Lung (tissue), 17 donors: ENCODE measurements at places on chromosomes 4 and X. TPM values are rescaled to one million over a fixed set of nuclear protein-coding genes. Genes with fewer than 3 reads are reported as not detected.
A peak's percentile ranks its signal among the peaks of the same experiment; 100 is the strongest.

SORBS2 gene
- 70.4 TPM for total RNA-seq

WNK3 gene
- total RNA-seq: 1.4 TPM

EFNB1 gene
- total RNA-seq: 41.2 TPM

PPP4R3C gene
- not detected for total RNA-seq

KCND1 gene
- 1.7 TPM for total RNA-seq

IDUA gene
- total RNA-seq: 7.5 TPM

CCNA2 gene
- 1.4 TPM for total RNA-seq

DNA sequence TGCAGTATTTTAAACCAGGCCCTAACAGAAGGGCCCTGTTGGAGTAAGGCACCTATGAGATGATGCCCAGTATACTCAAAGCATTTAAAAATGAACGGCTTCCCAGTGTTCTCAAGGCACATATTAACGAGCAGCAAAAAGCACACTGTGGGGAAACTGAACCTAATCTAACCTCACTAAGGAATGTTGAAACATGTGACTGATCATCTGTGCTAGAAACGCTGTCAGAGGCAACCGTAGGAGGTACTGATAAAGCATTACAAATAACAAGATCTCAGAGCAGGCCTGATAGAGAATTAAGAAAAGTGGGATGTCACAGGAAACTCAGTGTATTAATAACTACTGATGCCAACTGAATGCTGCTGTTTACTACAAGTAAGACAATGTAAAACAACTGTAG is 24.0 kb downstream of the ASB9 start:
- no peak for DNase-seq

- peak; percentile 59 for DNase-seq
Observed at GRCh38 chr4:114136069-114136468, 156.6 kb upstream of the ARSJ start.

- DNase-seq: peak; percentile 16
Observed at GRCh38 chr4:105504744-105505143, 30.9 kb upstream of the PPA2 start.

- DNase-seq: peak; percentile 38
Observed at GRCh38 chr4:79626101-79626500, 218.1 kb upstream of the GK2 start.

DNA sequence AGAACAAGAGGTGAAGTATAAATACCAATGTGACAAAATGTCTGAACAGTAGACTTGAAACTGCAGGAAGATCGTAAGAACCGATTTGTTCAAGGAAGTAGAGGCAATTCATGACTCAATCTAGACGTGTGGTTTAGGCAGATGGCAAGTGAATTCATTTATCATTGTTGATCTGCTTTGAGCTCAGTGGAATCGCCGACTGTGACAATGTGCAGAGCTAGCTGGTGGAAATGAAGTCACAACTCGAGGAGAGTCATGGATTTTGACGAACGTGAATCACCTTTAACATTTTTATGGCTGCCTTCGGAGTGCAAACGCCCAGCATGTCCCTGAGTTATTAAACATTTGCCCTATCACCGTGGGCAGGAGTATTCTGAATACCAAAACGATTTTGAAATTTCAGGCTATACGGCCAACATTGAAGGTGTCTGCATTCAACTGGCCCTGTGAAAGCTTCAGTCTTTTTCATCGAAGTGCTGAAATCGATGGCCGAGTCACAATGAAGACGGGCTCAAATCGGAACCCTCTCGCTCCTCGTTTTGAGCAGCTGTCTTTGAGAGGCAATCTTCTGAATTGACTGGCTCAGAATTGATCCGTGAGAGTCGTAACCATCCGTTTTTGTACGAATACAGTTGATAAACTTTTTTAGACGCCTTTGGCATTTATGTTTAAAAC is 689 bp upstream of the OGT start:
- DNase-seq: no peak

- DNase-seq: no peak
Observed at GRCh38 chrX:13096728-13097127, 52.3 kb upstream of the FAM9C start.

DNA sequence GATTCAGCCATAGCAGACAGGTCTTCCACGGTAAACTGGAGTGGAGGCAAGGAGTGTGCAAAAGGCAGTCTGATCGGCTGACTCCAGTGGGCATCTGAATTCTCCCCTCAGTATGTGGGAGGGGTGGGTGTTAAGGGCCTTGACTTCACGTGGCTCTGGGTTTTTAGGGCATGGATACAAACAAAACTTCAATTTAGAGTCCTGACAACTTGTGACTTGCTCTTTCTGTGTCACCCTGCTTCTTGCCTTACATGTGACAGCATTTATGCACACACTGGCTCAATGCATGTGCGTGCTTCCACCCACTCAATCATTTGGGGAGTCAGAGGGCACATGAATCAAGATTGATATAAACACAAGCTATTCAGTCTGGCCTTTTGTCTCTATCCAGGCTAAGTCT is 17.5 kb downstream of the PLP1 start:
- no peak for DNase-seq

DNA sequence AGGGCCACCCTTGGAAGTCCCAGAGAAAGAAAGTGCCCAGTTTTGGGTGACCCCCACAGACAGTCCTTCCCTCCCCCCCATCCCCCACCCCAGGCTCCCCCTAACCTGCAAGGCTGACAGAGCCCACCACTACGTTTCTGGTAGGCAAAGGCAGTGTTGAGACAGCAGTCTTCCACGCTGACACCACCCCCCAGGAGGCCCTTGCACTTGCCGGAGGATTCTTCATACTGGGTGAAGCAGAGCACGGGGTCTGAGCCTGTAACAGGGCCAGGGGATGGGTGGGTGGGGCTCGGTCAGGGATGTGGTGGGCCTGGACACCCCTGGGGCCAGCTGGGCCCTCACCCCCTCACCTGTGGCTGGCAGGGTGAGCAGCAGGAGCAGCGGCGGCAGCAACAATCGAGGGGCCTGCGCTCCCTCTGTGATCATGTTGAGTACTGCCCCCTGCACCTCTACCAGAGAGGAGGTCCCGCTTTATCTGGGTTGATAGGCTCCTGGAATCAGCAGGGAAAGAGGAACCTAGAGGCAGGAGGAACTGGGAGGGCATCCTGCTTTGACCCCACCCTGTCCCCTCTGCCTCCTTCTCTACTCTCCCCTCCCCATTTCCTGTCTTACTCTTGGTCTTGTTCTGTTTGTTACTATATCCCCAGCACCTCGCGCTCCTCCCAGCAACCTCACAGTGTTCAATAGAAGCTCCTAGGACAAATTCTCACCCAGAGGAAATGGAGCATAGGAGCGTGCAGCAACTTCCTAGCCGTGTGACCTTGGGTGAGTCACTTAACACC is at the start of gene CFP:
Gene CFP, minus strand, starts transcription at position 512 of the 782 bp plus-strand sequence. Its CDS starts 86 bp downstream, at position 426.
- no peak for DNase-seq

- DNase-seq: no peak
Observed at GRCh38 chrX:108309144-108309543, 129.1 kb downstream of the COL4A6 start.

DNA sequence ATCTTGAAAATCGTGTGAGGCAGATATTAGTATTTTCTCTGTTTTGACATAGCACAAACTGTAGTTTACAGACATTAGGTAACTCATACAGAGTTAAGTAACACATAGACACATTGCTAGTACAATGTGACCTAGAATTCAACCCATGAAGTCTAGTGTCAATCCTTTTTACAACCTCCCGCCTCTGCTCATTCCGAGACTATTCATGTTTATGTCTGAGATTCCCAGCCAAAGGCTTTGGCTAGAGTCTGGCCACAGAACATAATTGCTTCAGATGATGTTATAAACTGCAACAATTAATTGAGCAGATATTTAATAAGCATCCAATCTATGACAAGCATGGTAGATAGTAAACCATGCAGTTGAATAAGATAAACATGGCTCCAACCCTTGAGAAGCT is 841.0 kb downstream of the STIM2 start:
- DNase-seq: peak; percentile 52

- DNase-seq: no peak
Observed at GRCh38 chr4:130812117-130812765, 1716.3 kb downstream of the C4orf33 start.

DNA sequence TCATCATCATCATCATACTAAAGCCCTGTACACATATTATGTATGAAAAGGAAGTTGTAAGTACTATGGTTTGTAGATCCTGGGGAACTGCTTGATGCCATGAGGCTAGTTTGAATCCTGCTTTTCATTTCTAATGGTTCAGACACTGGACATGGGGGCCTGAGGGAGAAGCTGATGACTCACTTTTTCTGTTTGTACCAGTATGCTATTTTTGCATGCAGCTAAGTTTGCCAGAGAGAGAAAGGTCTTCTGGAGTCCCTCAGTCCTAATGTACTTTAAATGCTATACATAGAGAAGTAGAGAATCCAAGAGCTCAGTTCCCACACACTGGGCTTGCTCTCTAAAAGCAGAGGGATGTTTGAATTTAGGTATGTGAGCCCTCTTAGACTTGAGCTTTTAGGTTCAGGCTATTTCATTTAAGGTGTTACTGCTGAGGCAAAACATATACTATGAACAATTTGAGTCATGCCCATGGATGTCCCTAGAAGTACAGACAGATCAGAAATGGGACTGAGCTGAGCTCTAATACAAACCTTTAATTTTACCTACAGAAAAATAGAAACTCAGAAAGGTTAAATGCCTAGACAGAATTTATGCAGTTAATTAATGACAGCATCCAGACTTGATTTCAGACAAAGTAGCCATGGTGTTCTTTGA is 17.6 kb upstream of the HS3ST1 start:
- DNase-seq: no peak

DNA sequence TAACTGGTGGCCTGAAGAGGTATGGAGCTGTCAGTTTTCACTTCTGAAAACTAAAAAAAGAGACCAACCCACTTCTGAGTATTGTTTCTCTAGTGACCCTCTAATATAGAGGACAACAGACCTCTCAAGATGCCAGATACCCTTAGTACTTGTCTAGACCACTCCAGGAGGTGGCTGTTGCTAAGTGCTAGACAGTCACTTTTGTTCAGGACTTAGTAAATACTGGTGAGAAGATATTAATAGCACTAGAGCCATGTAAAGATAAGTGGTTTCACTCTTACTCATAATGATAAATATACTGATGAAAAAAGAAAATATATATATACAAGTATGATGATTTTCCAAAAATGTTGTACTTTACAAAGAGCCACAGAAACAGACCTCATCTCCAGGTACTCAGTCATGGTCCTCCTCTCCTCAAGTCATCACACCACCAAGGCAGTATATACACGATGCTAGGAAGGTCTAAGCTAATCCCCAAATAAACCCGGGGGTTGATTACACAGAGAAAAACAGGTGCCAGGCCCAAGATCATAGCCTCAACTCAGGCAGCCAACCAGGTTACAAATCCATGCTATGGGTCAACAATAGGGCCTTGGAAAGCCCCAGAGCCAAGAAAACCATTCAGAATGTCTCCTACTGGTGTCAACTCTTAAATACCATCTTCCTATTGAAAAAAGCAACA is 66.9 kb downstream of the ARHGEF9 start:
- no peak for DNase-seq

DNA sequence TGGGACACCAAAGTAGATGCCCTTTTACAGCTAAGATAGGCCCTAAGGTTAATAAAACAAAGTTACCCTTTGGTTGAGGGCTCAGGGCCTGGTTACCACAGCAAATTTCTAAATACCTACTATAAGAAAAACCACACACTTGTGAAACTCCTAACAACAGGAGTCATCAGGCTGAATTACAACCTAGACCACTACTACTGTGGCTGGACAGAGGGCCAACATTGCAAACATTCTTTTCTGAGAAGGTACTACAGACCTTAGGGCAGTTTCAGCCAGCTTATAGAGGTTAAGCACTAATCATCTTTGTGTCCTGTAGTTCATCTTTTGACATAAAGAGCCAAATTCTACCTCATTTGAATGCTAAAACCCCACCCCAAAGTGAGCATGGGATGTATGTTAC is 504.0 kb downstream of the RAPGEF2 start:
- DNase-seq: no peak

- DNase-seq: no peak
Observed at GRCh38 chr4:75513526-75514130, 575 bp downstream of the RCHY1 start.

- no peak for DNase-seq
Observed at GRCh38 chr4:182188622-182189021, 54.6 kb upstream of the TENM3 start.

DNA sequence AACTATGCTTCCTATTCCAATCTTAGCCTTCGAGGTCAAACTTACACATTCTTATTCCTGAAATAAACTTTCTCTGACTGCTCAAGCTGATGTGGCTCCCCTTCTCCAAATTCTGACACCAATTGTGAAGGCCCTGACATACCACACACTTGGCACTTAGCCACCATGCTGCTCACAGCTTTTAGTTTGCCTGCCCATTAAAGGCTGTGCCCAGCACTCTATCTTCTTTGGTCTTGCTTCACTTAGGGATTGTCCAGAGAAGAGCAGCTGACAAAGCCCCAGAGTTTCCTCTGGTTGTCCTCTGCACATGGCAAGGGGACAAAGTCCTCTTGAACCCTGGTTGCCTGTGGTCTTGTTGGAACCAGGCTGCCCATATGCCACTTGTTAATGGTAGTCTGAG is 126.1 kb downstream of the ARHGEF9 start:
- DNase-seq: no peak

DNA sequence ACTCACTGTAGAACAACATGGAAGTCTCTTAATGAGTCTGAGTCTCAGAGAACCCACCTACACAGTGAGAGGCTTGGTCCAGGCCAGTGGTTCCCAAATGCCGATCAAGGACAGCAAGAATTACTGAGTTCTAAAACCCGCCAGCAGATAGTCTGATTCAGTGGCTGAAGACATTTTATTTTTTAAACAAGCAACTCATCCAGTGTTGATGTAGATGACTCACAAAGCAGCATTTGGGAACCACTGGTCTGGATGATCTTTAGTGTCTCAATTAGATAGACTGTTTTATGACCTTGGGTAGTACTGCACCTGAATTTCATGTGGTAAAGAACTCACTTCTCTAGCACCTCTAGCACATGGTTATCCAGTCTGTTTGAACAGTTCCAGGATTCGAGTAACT is 193.6 kb downstream of the FBXW7 start:
- no peak for DNase-seq

DNA sequence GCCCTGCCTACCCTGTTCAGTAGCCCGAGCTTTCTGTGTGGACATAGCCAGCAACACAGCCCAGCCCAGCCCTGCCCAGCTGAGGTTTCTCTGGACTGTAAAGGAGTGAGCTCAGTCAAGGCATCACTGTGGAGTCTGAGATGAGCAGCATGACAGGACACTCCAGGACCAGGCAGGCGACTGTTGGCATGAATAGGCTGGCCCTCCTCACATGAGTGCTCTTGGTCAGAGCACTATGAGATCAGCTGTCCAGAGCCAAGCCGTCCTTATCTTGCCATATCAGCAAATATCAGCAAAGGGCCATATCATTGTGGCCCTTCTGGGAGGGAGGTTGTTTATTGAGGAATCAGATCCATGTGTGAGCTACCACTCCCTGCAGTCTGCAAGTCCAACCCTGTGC is 30.9 kb downstream of the REELD1 start:
- peak; percentile 19 for DNase-seq

GRCh38 chr4:150743564-150744342 is 161.8 kb downstream of the MAB21L2 start:
- DNase-seq: peak; percentile 41

DNA sequence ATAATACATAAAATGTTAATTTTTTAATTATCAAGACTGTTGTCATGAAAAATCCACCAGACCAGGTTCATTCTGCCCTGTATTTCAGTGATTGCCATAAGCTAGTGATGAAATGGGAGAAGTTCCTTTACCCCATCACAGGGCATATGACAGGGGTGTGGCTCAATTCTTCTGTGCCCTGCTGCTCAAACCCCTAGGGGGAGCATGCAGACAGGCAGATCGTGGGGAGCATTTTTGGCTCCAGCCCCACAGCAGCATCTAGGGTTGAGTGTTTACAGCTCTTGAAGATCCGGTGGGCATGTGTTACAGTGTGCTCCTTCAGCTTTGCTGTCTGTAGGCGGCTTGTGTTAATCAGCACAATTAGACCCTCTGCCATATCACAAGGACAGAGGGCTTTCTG is 700.7 kb downstream of the PCDH18 start:
- no peak for DNase-seq
